Hematopoietic multipotent progenitor cell treated with erythropoietin and hydrocortisone succinate and interleukin-3 and kit ligand, for 17 days (in vitro differentiated cells): ENCODE measurements at places on chromosomes 6 and 20.

GRCh38 chr6:139540276-139540675, 165.8 kb upstream of the CITED2 start:
- no peak for DNase-seq

- DNase-seq = no peak
Measured at GRCh38 chr6:119443993-119444641, 94.6 kb upstream of the MAN1A1 start.

DNA sequence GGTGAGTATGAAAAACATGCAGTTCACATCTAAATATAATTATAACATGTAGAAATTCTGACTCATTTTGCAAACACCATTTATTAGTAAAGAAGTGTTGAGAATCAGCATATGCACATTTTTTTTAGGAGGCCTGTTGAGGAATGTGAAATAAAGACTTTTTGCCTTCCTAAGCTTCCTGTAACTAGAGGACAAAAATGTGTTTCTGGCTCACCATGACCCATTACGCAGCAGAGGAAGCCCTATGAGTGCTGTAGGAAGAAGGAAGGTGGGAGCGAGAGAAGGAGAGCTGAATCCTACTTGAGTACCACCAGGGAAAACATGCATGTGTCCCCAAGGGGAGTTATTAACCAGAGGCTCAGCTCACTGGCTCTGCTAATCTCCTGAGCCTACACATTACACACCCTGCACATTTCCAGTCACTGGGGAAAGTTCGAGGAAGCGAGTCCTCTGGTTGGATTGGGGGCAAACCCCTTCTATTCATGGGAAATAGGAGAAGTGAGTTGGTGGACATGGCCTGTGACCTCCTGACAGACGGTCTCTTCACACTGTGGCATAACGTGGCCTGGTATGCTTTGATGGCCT, 540.5 kb upstream of the JAG1 start:
- DNase-seq = no peak

GRCh38 chr6:2560917-2561698, 189.6 kb downstream of the MYLK4 start:
- DNase-seq = no peak

GRCh38 chr6:160426136-160426535, 78.0 kb downstream of the SLC22A3 start:
- no peak for DNase-seq

DNA sequence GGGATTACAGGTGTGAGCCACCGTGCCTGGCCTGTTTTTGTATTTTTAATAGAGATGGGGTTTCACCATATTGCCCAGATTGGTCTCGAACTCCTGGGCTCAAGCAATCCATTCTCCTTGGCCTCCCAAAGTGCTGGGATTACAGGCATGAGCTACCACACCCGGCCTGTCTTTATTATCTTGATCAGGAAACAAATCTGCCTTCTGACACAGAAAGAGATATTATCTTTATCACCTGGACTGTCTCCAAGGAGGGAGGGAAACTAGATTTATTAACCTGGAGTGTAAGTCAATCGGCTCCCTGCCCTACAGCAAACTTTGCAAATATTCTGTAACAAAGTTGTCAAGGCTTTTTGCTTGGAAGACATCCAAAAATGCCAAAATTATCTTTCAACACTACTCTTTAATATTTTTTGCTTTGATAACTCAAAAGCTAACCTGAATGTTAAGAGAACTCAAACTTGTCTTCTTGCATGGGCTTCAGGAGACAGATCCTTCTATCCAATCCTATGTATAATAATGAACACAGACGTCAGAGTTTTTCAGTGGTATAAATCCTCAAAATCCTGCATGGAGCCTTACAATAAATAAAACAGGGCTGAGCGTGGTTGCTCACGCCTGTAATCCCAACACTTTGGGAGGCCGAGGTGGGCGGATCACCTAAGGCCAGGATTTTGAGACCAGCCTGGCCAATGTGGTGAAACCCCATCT, 85.0 kb upstream of the LOC128125822 start:
- no peak for DNase-seq
